ENCODE measurements at places on chromosomes 6 and 20.

DNA sequence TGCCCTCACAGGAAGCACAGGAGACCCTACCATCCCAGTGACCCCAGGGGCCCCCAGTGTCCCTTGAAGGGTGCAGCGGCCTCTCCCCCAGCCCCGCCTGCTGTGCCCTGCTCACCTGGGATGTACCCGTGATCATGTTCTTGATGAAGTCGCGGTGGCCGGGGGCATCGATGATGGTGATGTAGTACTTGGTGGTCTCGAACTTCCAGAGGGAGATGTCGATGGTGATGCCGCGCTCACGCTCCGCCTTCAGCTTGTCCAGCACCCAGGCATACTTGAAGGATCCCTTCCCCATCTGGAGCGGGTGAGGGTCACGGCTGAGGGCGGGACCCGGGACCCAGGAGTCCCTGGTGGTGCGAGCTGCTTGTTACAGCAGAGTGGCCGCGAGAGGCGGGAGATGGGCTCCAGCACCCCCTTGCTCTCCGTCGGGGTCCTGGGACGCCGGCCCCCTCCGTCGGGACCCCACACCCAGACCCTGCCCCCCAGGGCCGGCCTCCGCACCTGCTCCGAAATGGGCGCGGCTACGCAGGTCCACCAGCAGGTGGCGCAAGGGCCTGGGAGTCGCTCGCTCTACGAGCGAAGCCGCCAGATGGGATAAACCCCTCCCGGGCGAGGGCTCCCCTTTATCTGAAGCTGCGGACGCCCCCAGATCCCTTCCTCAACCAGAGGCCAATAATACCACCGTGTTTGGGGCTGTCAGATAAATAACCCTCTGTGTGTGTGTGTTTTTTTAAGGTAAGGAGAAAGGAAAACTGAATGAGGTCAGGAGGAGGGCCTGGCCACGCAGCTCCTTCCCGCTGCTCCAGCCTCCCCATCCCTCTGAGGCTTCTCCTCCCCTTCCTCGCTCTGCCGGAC, 2.9 kb downstream of the EEF1A2 start:
- peak; percentile 31 for DNase-seq

DNA sequence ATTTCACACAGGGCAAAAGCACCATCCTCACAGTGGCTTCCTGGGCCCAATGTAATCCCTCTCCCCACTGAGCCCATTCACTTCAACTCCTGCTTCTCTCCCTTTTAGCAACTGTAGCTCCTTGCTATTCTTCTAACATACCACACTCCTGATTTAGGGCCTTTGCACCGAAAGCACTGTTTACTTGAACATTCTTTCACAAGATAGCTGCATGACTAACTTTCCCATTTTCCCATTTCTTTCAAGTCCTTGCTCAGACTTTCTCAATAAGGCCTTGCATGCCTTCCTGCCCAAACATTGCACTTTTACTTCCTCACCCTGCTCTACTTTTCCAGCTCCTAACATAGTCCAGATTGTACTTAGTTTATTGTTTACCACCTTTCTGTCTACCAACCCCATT, 73.0 kb downstream of the SHPRH start:
- no peak for DNase-seq

DNA sequence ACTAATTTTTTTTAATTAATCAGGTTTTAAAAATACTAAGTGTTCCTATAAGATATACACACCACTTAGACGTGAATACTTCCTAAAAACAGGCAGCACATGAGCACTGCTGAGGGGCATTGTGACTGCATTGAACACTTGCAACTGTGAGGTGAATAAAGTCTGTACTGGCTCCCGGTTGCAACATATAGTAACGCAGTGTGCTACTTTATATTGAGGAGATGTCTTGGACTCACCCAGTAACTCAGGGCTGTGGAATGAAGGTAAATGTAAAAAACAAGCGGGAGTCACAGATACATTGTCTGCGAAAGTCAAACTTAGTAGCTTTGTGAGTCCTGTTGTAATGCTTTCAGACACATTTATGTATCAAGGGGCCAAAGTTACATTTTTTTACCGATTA, 17.0 kb upstream of the HLA-A start:
- DNase-seq, result no peak

DNA sequence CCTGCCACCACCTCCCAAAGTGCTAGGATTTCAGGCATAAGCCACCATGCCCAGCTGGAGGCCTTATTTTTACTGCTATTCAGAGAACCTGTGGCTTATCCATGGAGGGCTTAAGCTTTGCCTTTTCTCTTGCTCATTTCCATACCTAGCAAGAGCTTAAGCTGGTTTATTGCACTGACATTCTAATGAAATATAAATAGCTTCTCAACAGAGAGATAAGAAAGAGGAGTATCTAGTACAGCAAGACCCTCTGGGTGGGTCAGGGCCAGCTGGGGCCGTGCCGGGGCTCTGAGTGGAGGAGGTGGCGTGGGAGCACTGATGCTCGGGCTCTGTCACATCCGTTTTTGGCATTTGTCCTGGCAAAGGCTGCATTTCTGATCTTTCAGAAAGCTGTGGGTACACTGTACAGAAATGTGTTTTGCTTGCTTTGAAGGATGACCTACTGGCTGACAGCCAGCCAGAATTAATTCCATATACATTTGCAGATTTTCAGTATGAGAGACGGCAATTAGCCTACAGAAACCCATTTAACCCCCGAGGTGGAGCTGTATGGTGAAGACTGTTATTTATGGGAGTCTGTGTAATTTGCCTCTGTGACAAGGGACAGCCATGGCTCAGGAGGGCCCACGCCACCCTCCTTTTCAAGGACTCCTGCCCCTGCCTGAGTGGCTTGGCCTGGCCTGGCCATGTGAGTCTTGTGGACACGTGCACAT, 181.6 kb upstream of the AKAP12 start:
- no peak for DNase-seq

DNA sequence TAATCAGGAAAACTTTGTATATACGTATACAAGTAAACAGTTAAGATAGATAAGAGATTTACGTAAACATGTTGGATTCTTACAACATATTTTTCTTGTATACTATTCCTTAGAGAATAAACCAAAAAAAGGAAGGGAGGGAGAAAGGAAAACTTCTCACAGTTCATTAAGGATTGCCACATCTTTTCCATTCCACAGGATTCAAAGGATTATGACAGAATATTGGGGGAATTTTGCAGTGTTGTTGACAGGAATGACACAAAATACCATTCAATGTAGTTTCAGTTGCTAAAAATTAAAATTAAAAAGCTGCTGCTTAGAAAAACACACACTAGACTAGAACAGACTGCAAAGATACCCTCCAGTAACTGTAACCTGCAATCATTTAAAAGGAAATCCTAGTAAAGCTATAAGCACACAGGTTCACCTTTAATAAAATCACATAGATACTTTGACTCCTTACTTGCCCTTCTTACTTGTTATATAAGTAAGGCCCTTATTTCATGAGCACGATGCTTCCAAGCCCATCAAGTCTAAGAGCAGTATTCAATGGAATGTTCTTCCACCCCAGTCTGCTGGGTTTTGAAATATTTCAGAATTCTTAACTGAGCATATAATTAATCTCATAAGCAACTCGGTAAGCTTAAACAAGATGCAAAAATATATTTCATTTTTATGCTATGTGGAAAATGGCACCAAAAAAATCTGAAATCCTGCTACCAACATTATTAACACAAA, 107.8 kb downstream of the SMLR1 start:
- DNase-seq, result no peak

DNA sequence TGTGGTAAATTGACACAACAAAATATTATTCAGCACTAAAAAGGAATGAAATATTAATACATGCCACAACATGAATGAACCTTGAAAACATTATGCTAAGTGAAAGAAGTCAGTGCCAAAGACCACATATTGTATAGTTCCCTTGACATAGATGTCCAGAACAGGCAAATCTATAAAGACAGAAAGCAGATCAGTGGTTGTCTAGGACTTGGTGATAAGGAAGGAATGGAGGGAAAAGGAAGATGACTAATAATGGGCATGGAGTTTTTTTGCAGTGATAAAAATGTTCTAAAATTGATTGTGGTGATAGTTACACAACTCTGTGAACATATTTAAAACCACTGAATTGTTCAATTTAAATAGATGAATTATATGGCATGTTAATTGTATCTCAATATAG, 32.5 kb downstream of the TBX18 start:
- no peak for DNase-seq

DNA sequence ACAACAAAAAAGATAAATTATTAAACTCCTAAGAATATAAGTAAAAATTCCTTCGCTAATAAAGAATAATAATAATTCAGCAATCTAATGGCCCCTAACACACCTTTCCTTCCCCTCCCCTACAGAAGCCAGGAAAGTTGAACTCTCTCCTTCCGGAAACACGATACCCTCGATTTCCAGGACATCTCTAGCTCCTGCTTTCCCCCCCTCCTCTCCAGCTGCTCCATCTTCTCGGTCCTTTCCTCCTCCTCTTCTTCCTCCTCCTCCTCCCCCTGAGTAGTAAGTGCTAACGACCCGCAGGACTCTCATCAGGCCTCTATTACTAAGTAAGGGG, 603 bp downstream of the TASP1 start:
- no peak for DNase-seq

- no peak for DNase-seq
Observed at GRCh38 chr6:134980846-134981245, 30.9 kb upstream of the ALDH8A1 start.
